ENCODE measurements at places on chromosomes 11 and 22. TPM values are rescaled to one million over a fixed set of nuclear protein-coding genes. Genes with fewer than 3 reads are reported as not detected.

DNA sequence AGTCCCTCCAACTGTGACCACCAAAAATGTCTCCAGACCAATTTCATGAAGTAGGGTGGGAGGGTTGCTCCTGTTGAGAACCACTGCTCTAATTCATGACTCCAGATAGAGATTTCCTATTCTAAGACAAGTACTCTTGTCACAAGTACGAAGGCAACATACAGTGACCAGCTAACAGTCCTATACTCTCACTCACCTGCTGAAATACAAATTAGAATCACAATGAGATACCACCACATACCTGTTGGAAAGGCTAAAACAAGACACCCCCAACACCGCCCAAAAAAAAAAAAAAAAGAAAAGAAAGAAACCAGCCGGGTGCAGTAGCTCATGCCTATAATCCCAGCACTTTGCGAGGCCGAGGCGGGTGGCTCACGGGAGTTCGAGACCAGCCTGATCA is 310.5 kb downstream of the SWAP70 start:
- DNase-seq, result no peak

DNA sequence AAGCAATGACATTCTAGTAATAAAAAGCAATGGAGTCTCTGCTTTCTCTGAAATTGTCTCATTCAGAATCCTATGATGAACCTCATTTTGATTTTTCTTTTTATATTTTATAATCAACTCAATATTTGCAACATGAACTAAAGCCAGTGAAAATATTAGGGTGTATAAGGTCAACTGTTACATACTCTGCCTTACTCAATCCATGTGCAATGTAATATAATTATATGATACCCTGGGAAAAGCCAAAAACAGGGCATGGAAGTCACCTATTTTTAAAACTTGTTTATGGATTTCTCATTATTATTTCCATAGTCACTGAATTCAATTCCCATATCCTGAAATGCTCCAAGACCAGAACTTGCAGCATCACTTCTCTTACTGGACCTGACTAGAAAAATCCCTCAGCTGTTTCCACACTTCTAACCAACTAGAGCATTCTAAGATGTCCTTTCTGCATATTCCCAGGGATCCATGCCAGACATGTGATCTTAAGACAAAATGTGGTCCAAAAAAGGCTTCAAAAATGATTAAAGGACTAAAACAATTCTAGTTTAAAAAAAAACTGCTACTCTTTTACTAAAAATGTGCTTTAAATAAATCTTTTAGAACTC is 97.3 kb downstream of the GUCY1A2 start:
- DNase-seq, result no peak

DNA sequence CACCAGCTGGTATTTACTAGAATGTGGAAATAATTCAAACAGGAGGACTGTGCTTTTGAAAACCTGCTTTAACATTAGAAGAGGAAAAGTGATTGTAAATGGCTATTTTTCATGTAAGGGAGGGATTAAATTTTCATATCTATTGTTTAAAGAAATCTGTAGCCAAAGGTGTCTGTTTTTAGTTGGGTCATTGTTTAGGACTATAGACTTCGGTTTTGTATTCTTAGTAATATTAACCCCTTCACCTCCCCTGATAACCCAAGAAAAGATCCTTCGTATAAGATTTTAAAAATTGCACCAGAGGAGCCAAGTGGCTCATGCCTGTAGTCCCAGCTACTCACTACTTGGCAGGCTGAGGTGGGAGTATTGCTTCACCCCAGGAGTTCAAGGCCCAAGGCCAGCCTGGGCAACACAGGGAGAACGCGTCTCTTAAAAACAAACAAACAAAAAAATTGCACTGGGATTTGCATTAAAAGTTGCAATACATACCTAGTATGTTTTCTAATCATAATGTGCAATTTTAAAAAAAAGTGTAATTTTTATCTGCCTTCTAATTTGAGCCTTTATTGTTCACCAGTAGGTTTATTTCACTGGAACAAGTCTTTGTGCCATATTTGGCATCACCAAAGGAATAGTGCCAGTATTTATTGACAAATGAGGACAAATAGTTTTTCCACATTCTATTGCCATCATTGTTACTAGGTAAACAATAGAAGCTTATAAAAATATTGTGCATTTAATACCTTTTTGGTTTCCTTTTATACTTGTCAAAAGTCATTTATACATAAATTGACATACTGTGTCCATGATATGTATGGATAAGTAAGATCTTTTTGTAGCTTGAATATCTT is 34.3 kb downstream of the MTMR3 start:
- DNase-seq, result no peak

GRCh38 chr11:69075421-69076128 is 26.8 kb downstream of the TPCN2 start:
- peak; percentile 48 for DNase-seq

GRCh38 chr11:128029219-128029722 is 558.1 kb downstream of the ETS1 start:
- DNase-seq, result no peak

- no peak for DNase-seq
These were observed 258.8 kb downstream of the SOX6 start for GRCh38 chr11:16097543-16097942.

DNA sequence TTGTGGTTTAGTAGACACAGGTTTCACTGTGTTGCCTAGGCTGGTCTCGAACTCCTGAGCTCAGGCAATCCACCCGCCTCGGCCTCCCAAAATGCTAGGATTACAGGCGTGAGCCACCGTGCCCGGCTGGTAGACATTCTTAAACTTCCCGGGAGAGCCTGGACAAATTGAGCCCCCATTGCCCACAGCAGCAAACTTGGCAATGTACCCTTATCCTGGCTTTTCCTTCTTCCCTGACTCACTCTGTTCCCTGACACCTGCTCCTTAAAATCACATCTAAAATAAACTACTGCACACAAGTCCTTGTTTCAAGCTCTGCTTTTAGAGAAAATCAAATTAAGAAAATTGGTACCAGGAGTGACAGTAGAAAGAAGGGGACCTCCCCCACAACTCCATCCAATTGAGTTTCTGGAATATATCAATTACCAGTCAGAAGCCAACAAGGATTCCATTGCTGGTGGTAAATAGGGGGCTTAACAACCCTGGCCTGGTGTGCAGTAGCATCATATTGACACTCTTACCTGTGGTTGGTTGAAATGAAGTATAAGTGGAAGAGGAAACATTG is 7.4 kb upstream of the MCHR1 start:
- no peak for DNase-seq

DNA sequence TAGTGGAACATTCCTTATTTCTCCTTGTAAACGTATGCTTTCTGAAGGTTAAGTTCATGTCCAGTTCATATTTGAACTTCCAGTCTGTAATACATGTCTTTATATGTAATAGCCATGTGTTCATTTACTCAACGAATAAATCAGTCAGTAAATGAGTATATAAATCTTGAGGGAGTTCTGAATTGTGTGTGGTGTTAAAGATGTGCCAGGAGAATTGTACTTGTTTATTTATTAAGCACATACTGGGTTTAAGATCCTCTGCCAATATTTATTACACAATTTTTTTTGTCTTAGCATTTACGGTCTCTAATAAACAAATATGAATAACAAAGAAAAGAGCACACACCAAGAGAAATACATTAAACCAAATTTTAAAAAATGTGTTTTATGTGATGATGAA is 26.5 kb upstream of the CLMP start:
- DNase-seq, result no peak

- no peak for DNase-seq
These were observed 42.5 kb upstream of the CHKA start for GRCh38 chr11:68163691-68164090.

- DNase-seq, result no peak
These were observed 20.0 kb downstream of the FIBIN start for GRCh38 chr11:27013781-27014361.

DNA sequence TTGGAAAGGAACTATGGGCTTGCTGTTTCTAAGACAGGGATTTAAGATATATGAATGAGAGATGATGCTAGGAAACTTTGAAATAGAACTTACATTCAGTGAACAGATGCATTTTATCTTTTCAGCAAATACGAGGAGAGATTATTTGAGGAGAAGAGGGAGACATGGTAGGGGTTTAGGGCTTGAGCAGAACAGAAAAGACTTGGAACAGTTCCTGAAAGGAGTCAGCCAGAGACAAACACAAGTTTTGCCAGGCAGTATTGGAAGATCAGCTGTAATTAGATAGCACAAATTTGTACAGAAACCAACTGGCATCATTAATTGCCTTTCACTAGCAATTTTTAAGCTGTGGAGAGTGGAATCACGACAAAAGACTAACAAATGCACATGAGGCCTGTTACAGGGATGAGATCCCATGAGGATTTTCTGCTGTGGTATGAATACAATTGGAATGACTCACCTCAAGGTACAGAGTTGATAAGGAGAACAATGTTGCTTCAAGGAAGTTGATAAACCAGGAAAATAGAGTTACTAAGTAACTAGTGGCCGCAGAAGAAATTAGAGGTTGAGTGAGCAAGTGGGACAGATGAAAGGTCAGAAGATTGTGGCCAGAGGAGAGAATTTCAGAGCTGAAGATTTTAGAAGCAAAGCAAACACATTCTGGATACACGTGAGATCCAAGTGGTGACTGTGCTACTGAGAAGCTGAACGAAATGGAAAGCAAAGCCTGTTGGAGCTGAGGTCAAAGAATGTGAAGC is 67.9 kb downstream of the CYB5R2 start:
- no peak for DNase-seq

GRCh38 chr22:44670220-44670988 is 31.6 kb upstream of the PRR5 start:
- DNase-seq, result no peak

DNA sequence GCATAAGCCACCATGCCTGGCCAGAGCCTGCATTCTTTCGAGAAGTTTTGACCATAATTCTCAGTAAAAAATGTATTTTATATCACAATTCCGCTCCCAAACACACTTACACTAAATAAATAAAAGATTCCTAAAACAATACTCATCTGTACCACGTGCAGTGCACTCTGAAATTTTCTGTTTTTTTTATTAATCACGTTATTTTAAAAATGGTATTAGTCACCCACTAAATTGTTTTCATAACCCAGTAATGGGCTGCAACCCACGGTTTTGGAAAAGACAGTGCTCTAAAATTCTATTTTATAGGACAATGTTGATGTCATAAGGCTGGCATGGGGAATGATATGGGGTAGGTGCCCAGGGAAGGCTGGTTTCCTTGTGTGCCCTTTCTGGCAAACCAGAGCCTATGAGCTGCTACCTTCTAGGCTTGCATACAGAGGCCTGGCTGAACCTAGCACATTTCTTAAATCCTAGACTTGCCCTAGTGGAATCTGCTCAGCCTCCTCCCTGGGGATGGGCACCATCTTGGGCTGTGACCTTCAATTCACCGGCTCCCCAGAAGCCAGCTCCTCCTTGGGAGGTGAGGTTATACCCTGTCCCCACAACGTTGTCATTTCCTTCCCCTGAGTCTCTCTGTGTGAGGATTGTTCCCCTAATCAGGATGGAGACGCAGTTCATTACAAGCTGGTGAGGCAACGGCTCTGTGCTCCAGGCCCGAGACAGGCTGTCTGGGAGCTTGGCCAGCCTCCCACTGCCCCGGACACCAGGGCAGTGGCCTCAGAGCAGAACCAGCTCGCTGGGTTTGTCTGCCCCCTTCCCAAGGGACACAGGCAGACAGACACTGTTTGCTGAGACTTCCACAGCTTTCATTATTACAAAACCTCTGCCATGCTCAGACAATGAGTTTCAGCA is 116.5 kb upstream of the NAV2 start:
- no peak for DNase-seq

DNA sequence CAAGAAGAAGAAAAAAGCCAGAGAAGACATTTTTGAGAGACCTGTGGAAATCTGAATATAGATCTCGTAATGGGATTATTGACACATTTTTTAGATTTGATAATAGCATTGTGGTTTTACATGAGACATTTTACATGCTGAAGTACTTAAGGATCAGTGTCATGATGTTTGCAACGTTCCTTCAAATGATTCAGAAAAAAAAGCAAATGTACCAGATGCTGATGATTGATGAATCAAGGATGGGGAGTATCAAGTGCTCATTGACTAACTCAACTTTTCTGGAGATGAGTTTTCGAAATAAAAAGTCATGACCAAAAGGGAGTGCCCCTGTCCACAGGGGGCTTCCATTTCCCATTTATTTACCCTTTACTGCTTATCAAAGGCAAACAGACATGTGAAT is 207.0 kb upstream of the SORL1-AS1 start:
- no peak for DNase-seq

- DNase-seq, result no peak
These were observed 25.7 kb upstream of the TPBGL start for GRCh38 chr11:75214843-75215242.

DNA sequence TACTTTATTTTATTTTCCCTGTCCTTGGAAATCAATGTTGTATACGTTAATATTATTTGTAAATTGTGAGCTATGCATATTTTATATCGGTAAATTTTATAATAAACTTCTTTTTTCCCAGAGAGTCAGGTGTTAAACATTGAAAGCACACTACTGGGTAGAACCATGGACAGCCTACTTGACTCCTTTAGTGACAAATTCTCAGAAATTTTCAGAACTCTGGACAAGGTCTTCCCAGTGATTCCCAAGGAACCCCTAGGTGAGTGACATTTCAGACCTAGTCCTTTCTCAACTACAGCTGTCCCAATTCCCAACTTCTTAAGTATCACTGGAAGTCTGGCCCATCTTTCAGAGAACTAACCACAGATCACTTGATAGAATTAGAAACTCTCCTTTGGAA is 107.2 kb downstream of the RCN1 start:
- DNase-seq, result no peak

DNA sequence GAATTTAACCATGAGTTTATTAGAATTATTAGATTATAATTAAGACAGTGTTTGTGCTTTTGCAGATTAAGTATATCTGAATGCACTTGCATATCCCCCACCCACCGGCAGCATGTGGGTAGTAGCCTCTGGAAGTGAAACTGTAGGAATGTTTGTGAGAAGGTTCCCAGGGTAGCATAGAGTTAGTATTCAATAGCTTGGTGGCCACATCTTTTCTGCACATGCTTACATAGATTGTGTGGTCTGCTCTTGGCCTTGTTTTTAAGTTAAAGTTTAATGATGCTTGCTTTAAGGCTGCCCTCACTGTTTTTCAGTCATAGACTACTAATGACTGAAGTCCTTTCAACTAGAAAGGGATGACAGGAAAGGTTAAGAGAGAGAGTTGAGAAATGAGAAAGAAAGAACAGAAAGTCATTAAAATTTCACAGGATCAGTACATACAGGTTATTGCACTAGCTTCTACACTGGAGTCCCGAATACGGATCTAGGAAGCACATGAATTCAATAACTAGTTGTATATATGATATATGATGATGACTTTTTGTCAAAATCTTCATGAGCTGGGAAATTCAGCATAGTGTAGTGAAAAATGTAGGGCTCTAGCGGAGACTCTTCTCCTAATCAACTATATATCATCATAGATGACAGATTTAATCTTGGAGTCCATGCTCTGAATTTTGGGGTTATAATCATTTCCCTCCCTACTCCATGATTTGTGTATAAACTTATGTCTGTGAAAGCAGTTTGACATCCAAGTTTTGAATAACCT is 137.1 kb downstream of the ARHGAP42 start:
- no peak for DNase-seq

DNA sequence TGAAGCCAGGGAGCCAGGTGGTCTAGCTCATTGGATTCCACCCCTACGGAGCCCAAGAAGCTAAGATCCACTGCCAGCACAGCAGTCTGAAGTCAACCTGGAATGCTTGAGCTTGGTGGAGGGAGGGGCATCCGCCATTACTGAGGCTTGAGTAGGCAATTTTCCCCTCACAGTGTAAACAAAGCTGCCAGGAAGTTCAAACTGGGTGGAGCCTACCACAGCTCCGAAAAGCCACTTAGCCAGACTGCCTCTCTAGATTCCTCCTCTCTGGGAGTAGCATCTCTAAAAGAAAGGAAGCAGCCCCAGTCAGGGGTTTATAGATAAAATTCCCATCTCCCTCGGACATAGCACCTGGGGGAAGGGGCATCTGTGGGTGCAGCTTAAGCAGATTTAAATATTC is 620.3 kb downstream of the NELL1 start:
- no peak for DNase-seq

The TLCD5 gene
- total RNA-seq, result 1.7 TPM
